BJ (cell line): ENCODE measurements at places on chromosomes 6 and 20.
A peak's percentile ranks its signal among the peaks of the same experiment; 100 is the strongest.

DNA sequence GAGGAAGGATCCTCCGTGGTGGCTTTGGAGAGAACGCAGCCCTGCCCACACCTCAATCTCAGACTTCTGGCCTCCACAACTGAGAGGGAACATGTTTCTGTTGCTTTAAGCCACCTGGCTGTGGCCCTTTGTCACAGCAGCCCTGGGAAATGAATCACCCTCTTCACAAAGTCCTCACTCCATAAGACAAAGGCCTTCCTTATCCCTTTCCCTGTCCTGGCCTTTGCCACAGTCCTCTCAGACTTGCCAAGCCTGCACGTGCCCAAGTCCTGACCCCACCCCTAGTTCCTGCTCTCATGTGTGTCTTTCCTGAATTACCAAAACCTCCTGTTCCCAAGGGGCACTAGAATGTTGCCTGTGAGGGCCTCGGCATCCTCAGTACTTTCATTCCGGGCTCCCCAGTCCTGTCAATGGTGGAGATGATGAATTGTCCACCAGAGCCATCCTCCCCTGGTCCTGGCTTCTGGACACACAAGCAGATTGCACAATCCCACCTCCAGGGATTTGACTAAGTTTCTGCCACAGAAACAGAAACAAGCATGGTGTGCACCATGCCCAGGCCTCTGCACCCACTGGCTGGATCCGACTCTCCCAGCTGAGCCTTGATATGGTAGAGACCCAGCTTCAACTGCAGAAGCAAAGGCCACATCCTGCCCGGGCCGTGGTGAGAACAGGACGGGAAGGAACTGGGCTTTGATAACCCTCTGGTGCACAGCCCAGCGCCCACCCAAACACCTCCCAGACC lies 232.6 kb upstream of the PDE10A start:
- no peak for DNase-seq

- no peak for DNase-seq
These were observed 43.7 kb upstream of the CDKAL1 start for GRCh38 chr6:20490591-20490990.

DNA sequence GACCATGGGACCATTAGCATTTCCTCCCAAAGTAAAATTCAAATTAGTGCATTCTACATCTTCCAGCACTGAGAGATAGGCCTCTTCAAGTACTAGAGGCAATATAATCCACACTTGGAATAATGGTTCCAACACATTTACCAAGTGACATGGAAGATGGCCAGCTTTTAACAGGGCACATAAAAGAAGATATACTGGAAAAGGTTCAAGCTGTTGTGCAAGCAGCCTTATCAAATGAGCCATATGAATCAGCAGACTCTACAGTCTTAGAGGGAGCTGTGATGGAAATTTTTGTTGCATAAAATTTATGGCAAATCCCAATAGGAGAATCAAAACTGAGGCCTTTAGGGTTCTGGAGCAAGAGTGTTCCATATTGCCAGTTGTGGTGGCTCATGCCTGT lies 526.6 kb upstream of the IRAK1BP1 start:
- no peak for DNase-seq

GRCh38 chr20:62056975-62057374 lies 8.7 kb downstream of the TAF4 start:
- DNase-seq, result no peak

- DNase-seq, result no peak
These were observed 471.9 kb upstream of the SOX4 start for GRCh38 chr6:21121636-21122136.

DNA sequence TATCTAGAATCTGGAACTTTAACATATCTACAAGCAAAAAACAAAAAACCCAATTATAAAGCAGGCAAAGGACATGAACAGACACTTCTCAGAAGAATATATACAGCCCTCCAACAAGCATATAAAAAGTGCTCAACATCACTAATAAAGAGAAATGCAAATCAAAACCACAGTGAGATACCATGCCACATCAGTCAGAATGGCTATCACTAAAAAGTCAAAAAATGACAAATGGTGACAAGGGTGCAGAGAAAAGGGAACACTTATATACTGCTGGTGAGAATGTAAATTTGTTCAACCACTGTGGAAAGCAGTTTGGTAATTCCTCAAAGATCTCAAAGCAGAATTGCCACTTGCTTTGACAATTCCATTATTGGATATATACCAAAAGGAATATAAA lies 215.0 kb upstream of the EYS start:
- DNase-seq, result no peak

DNA sequence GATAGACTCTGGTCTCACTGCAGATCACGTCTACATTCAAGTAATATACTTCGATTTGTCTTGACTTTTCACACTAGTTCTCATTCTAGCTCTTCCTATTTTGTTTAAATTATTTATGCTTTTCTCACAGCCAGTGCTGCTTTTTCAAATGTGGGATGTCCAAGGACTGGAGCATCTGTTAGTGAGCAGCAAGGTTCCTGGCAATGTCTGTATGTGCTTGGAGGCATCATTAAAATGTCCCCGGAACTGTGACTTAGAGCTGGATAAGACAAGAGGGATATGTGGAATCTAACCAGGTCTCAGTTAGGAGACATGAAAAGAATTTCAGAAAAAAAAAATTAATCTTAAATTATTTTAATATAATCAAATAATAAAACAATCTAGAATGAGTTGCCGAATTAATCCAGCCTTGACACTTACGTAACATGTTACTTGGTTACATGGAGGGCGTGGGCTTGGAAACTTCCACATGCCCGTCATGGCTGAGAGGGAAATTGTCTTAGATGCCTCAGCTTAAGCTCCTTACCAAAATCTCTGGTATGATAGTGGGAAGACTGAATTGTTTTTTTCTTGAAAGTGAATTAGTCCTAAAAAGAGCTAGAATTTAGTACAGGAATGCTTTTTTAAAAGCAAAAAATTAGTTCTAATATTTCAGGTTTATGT lies 21.4 kb upstream of the CARMIL1 start:
- DNase-seq, result no peak

- DNase-seq, result no peak
These were observed 32.7 kb downstream of the WDR27 start for GRCh38 chr6:169669147-169669546.

DNA sequence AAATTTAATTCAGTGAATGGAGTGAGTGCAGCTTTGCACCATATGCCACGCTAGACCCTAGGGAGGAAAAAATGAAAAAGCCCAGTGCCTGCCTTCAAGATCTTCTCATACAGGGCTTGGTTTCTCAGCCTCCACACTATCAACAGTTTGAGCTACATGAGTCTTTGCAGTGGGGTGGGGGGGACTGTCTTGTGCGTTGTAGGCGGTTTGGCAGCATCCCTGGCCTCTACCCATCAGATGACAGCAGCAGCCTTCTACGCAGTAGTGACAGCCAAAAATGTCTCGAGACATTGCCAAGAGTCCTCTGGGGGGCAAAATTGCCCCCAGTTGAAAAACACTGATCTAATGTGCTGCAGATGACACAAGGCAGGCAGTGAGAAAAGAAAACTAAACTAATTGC lies 6.2 kb downstream of the CDH22 start:
- DNase-seq, result no peak

- peak; percentile 93 for DNase-seq
These were observed 210.4 kb upstream of the RNF24 start for GRCh38 chr20:4225745-4226144.

DNA sequence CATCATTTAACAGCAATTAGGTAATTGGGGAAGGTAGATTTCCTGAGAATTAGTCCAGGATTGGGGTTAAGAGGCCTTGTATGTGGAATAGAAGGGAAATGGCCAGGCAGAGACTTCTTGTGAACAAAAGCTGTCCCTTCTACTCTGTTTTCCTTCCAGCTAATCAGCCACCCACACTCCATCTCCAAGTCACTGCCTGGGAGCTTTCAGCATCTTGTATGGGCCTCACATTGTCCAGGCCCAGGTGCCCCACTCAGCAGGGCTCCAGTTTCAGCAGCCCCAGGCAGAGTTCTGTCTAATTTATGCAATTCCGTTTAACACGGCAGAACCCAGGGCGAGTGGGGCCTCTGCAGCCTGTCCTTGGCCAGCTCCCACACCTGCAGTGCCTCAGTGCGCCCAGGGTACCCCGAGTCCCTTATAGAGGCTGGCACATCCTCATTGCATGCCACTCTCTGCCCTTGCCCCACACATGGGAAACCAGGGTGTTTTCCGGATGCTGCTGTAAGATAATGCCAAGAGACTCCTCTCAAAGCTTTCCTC lies 113.0 kb downstream of the EDN3 start:
- no peak for DNase-seq

DNA sequence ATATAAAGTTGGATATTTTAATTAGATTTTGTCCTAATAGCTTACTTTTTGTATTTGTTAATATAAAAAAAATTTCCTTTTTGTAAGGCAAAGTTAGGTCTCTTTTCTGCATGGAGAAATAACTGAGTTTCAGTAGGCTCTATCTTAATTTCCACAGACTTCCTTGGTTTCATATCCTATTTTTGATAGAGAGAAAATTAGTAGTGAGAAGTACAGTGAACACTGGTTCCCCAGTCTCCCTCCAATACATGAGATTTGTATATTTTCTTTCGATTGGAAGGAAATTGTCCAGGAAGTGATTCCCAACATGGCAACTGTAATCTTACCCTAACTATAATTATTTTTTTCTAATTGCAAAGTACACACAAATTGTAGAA lies 26.4 kb downstream of the TRIM27 start:
- no peak for DNase-seq

GRCh38 chr6:121590438-121590837 lies 155.0 kb downstream of the GJA1 start:
- DNase-seq, result no peak

GRCh38 chr6:163373240-163373639 lies 41.3 kb upstream of the QKI start:
- no peak for DNase-seq

- DNase-seq, result no peak
These were observed 56.7 kb upstream of the PSMF1 start for GRCh38 chr20:1061484-1062221.

DNA sequence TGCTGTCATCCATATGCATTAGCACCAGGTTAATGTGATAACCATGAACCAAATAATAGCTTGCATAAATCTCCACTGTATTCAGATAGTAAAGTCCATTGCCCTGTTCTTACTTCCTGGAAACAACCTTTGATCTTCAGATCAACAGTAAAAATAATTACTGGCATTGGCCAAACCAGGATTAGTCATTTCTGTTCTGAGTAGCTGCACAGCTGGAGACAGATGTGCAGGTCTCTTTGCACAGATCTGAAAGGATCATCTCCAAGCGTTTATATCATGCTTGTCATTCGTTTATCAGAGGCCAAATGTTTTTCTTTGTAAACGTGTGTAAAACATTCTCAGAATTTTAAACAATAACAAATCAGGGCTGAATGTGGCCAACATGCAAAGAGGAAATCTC lies 134.4 kb upstream of the HMGCLL1 start:
- no peak for DNase-seq
